Uterine smooth muscle cell (primary cell): ENCODE measurements at places on chromosomes 12 and 14. TPM values are rescaled to one million over a fixed set of nuclear protein-coding genes. Genes with fewer than 3 reads are reported as not detected.

Gene IL22
- not detected in 2 replicates for total RNA-seq

Gene IQSEC3
- 0.33 and 0.75 TPM in 2 replicates for total RNA-seq

Gene PTPRR
- total RNA-seq: 1.00 and 2.2 TPM in 2 replicates

Gene VRTN
- total RNA-seq: not detected in 2 replicates

Gene RNASE3
- total RNA-seq: not detected in 2 replicates

Gene C12orf54
- not detected in 2 replicates for total RNA-seq

Gene SERPINA5
- not detected in 2 replicates for total RNA-seq

Gene ZDHHC22
- not detected in 2 replicates for total RNA-seq

Gene FOXN4
- total RNA-seq: not detected in 2 replicates

Gene EML1
- 60.3 and 73.4 TPM in 2 replicates for total RNA-seq

Gene RAB2B
- 22.0 and 23.4 TPM in 2 replicates for total RNA-seq

Gene BLTP3B
- total RNA-seq: 42.0 and 47.8 TPM in 2 replicates

Gene HOXC10
- not detected in 2 replicates for total RNA-seq

Gene OLR1
- total RNA-seq: not detected in 2 replicates

Gene HOXC13
- not detected in 2 replicates for total RNA-seq

Gene TSPAN19
- total RNA-seq: 0.11 and 0.25 TPM in 2 replicates

Gene KCNC2
- total RNA-seq: 0.50 TPM in 1 of 2 replicates, not detected in the other

Gene NPAS3
- 1.4 and 3.9 TPM in 2 replicates for total RNA-seq

Gene INHBE
- 2.1 and 17.0 TPM in 2 replicates for total RNA-seq

Gene ABCD2
- total RNA-seq: 0.25 and 0.33 TPM in 2 replicates

Gene BHLHE41
- 6.4 and 11.4 TPM in 2 replicates for total RNA-seq

Gene VRK1
- 29.4 and 63.9 TPM in 2 replicates for total RNA-seq

Gene HSPB8
- total RNA-seq: 17.8 and 18.9 TPM in 2 replicates

Gene DTX1
- total RNA-seq: under 0.01 TPM in 1 of 2 replicates, not detected in the other

Gene SLC25A3
- total RNA-seq: 759 and 840 TPM in 2 replicates

Gene TDRD9
- 0.22 and 2.2 TPM in 2 replicates for total RNA-seq

Gene KRT83
- not detected in 2 replicates for total RNA-seq

Gene FBXO33
- 18.2 and 22.7 TPM in 2 replicates for total RNA-seq

Gene RPS6KA5
- 2.6 and 3.2 TPM in 2 replicates for total RNA-seq

Gene OVCH1
- total RNA-seq: under 0.01 TPM in 1 of 2 replicates, not detected in the other

Gene IFI27
- total RNA-seq: 23.8 and 28.6 TPM in 2 replicates

Gene RTL1
- total RNA-seq: under 0.01 TPM in 2 replicates

Gene FERMT2
- 107 and 157 TPM in 2 replicates for total RNA-seq

Gene EXOC3L4
- 0.50 TPM in 1 of 2 replicates, not detected in the other for total RNA-seq

Gene PLEKHD1
- total RNA-seq: under 0.01 TPM in 2 replicates

Gene TTC6
- under 0.01 TPM in 1 of 2 replicates, not detected in the other for total RNA-seq

Gene HCAR2
- not detected in 2 replicates for total RNA-seq

Gene OR6C2
- not detected in 2 replicates for total RNA-seq

Gene RTN1
- total RNA-seq: 0.12 and 0.33 TPM in 2 replicates

Gene PTPN6
- 0.11 TPM in 1 of 2 replicates, not detected in the other for total RNA-seq

Gene TAS2R9
- 0.12 TPM in 1 of 2 replicates, not detected in the other for total RNA-seq

Gene LRP1-AS
- not detected in 2 replicates for total RNA-seq

Gene CINP
- total RNA-seq: 44.1 and 58.4 TPM in 2 replicates

Gene TMEM30B
- 0.11 and 0.12 TPM in 2 replicates for total RNA-seq

Gene AMIGO2
- 19.3 and 104 TPM in 2 replicates for total RNA-seq

Gene RPL10L
- total RNA-seq: not detected in 2 replicates
